Activated T-helper 1 cell treated with anti-CD3 and anti-CD28 coated beads, Interleukin-2, amount 50 U/mL, for 16 hours (primary cell): ENCODE measurements at places on chromosomes 2 and 18.

DNA sequence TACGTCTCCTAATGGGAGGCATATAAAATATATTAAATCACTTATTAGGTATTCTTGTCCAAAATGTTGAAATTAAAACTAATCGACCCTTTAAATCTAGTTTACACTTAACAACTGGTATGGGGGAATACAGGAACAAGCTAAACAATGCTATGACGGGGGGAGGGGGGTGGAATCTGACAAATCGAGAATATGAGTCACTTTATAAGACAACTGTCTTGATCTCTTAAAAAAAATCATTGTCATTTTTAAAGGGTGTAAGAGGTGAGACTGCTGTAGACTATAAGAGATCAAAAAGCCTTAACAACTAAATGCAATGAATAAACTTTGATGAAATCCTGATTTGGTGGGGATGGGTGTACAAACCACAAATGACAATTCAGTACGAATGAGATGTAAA is 6.0 kb downstream of the MAP3K2 start:
- DNase-seq, result no peak

- no peak for DNase-seq
Observed at GRCh38 chr2:102049756-102050443, 58.1 kb downstream of the IL1R2 start.

GRCh38 chr2:86697551-86698104 is 22.5 kb upstream of the RMND5A start:
- DNase-seq, result no peak

- no peak for DNase-seq
Observed at GRCh38 chr18:35203067-35203466, 37.8 kb upstream of the ZNF397 start.

DNA sequence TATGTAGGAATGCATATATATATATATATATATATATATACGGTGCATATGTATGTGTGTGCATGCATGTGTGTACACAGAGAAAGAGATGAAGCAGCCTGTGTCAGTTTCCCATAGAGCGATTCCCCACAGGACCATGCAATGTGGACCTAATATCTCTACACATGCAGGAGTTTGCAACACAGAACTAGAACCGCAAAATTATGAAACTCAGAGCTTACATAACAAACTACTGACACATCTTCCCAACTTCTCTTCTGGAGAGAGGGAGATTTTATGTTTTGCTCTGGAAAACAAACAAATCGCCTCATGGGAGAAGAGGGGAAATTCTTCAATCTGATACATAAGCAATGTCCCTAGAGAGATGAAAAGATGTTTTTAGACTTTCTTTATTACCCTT is 377.2 kb downstream of the LRATD1 start:
- DNase-seq, result no peak

DNA sequence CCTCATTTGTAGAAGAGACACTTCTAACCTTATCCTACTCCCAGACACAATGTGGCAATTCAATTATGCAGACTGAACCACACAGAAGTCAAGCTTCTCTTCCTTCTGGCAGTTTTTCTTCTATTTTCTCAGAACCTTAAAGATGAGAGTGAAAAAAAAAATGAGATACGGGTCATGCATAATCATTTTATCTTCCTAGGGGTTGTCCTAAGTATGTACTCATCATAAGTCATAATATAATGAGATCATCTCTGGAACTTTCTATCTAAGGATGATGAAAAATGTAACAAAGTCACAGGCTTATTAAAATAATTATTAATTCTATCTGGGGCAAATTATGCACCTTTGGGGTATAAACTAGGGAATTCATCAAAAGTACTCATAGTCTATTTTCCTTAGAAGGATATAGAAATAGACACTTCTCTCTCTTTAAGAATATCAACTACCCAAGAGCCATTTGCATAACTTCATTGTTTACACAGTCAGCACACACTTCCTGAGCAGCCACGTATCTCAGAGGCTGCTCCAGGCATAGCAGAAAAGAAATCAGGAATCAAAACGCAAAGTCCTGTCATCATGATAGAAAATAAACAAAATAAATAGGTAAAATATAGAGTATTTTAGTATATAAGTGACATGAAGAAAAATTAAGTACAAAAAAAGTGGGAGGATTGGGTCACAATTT is 345.9 kb upstream of the SPHKAP start:
- no peak for DNase-seq

DNA sequence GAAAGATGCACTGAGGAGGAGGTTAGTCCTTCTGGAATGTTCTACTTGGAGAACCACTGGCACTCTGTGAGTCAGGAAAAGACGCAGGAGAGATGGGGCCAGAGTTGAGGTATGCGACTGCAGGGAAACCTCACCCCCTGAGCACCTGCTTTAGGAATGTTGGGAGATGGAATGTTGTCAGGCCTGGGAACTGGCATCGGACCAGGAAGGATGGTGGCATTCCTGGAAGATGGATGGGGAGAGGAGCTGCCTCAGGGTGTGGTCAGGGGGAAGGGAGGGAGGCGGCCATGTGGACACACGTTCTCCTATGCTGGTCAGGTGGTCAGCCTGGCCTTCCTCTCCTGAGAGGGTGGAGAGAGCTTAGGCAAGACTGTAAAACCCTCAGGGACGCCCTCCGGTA is 146.3 kb downstream of the CELF4 start:
- DNase-seq, result no peak

DNA sequence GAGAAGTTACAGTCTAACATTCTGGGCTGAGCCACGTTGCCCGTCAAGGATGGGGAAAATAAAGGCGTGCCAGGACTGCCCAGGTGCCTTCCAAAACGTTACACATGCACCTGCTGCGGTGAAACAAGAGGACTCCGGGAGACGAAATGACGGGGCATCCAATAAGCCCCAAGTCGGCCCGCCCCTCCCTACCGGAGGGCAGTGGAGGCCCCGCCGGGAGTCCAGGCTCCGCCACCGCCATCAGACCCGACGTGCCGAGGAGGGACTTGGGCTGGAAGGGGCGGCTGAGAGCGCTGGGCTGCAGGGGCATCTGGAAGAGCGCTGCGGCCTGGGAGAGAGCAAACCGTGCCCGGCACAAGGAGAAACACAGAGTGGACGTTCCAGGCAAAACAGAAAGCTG is 112.5 kb upstream of the GPC1 start:
- DNase-seq, result no peak

DNA sequence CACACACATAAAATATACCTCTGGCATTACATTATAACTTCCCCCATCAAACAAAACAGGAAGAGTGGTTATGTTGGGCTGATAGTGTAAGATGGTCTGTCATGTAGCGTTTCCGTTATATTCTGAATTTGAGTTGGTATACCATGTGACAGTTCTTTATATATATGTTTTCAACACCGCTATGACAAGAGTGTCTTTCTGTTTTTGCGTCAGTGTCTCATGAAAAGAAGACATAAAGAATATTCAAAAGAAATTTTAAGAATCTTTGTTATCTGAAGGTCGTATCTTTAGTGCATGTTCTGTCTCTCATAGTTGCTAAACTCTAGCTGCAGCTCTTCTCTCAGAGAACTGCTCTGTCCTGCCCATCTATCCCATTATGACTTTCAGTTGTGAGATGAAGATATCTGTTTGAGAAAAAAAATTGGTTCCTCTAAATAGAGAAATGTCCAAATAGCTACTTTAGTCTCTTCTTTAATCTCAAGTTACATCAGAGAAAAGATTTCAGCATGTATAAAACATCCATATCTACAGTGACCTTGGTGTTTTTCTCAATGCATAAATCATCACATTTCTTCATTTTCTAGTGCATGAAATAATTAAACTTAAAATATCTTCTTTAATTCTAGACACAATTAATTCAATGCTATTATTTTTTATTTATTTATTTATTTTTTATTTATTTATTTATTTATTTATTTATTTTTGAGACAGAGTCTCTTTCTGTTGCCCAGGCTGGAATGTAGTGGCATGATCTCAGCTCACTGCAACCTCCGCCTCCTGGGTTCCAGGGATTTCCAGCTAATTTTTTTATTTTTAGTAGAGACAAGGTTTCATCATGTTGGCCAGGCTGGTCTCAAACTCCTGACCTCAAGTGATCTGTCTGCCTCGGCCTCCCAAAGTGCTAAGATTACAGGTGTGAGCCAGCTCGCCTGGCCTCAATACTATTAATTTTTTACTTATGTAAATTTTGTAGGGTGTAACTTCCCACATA is 24.3 kb upstream of the PSME4 start:
- no peak for DNase-seq

GRCh38 chr2:145186303-145186702 is 666.4 kb upstream of the ZEB2 start:
- no peak for DNase-seq

GRCh38 chr2:20781656-20782265 is 41.1 kb downstream of the LDAH start:
- no peak for DNase-seq

DNA sequence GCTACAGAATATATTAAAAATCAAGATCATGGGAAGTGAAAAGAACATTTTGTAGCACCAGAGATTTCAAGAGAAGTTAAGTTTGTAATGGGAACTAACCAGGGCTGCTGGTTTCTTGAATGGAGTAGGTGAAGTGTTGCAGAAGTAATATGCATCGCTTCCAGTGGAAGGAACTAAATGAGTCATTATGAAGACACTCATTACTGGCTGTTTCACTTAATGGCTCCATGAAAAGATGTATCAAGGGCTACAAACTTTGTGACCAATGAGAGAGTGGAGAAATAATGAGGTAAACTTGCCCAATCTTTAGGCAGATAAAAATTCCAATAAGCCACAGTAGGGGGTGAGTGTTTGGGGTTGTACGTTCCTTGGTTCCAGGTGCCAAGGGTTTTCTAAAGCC is 380.4 kb upstream of the POU3F3 start:
- no peak for DNase-seq

DNA sequence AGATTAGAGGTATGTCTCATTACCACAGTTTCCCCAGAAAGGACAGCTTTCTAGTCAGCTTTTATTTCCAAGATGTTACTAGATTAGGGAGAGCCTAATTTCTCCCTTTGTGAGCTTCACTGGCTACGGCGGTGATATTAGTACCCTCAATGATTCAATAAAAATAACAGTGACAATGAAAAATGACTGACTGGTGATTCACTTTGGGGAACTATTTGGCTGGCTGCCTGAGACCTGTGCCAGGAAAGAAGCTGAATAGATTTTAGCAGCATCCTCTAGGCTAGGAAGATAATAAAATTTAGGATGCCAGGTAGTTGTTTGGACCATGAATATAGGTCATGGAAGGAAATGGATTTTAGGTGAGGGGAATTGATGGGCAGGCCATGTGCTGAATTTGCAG is 178.7 kb downstream of the FMNL2 start:
- no peak for DNase-seq

DNA sequence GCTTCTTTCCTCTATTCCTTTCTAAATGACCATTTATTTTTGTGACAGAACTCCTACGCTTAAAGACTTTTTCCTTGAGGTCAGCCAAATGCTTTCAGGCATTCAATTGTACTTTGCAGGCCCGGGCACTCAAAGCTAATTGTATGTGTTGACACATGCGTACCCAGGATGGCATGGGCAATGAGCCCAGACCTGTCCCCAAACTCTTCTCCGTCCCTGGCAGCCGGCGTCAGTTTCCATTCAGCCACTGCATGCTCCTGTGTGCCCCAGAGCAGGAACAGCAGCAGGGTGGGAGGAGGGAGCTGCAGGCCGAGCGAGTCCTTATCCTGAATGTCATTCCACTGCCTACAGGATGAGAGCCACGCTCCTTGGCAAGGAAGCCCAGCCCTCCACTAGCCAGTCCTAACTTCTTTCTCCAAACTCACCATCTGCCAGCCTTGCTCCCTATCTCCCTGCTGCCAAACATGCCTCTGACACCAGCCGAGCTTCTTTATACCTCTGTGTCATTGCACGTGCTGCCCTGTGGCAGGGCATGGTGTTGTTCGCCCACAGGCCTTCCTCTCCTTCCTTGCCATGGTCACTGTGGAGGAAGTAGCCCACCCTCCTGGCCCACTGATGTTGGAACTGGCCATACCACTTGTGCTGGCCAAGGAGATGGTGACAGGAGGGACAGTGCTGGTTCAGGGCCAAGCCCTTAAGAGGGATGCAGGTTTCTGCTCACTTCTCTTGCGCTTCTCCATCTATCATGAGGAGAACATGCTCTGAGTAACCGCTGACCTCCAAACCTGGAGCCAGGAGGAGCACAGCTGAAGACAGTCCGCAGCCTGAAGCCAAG is 116.9 kb upstream of the FHL2 start:
- DNase-seq, result no peak

DNA sequence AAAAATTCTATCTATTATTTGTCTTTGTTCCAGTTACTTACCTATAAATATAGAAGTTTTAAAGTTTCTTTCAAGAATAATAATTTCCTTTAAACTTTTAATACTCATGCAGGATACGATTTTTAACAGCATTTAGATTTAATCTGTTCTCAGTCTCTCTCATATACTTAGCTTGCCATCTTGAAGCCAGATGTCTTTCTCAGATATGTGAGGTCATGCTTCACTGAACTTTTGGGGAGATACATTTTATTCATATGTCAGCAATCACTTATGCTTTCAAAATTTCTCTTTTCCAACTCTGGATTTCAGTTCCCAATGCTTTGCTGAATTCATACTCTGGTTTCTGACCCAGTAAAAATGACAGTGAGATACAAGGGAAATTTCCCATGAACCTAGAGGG is 66.5 kb upstream of the CCDC178 start:
- DNase-seq, result no peak

GRCh38 chr2:78417355-78417754 is 608.1 kb upstream of the REG3G start:
- no peak for DNase-seq

GRCh38 chr2:9975805-9976447 is 24.4 kb downstream of the GRHL1 start:
- DNase-seq, result no peak

DNA sequence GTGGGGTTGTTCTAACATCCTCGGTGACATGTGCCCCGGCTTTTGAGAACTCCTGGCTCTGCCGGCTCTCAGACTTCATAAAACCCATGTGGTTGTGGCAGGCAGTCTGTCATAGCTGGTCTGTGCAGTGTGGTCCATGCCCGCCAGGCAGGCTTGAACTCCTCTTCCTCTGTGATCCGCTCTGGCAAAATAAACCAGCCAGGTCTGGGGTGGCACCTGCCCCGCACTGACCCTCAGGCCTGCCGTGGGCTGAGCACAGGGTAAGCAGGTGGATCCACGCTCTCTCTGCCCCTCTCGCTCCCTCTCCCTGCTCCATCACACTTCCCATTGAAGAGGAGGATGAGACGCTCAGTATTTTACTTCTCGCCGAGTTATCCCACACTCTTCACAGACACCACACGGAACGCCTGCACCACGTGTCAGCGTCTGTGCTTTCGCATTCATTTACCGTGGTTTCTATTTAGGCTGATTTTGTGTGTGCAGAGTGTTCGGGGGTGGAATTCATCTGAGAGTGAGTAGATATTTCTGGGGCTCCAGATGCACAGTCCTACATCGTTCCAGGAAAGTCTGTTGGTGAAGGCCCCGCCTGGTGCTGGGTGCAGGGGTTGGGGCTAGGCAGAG is 56.4 kb downstream of the RTP5 start:
- no peak for DNase-seq

GRCh38 chr2:104289651-104290565 is 564.0 kb upstream of the POU3F3 start:
- no peak for DNase-seq

- no peak for DNase-seq
Observed at GRCh38 chr2:8484502-8485283, 197.2 kb upstream of the ID2 start.
